ENCODE measurements at places on chromosomes 6 and 20.

DNA sequence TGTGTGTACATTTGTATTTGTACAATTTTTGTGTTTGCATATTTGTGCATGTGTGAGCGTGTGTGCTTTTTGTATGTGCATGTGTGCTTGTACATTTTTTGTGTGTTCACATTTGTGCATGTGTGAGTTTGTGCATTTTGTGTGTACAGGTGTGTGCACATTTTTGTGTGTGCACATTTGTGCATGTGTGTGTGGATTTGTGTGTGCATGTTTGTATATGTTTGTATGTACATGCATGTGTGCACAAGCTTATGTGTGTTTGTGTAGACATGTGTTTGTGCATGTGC is 28.9 kb downstream of the PRR18 start:
- no peak for DNase-seq

- DNase-seq = peak; percentile 38
Observed at GRCh38 chr6:137415127-137415833, 78.9 kb downstream of the OLIG3 start.

- no peak for DNase-seq
Observed at GRCh38 chr6:73903155-73903554, 207.2 kb downstream of the CD109 start.

GRCh38 chr6:35808688-35809087 is 3.5 kb downstream of the LHFPL5 start:
- peak; percentile 12 for DNase-seq

- DNase-seq = no peak
Observed at GRCh38 chr6:14254505-14254904, 136.9 kb downstream of the CD83 start.

DNA sequence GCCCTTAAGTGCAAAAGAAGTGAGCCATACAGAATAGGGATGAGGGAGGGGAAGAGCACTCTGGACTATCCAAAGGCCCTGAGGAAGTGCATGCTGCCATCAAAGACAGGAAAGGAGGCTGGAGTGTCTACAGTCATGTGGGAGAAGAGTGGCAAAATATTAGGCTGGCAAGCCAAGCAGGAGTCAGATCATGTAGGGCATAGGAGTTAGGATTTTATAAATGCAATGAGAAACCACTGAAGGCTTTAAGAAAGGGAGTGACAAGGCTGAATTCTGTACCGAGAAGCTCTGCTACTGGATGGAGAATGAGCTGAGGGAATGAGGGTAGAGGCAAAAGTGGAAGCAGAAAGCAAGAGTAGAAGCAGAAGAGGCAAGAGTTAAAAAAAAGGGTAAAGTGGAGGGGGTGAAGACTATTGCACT is 2.3 kb downstream of the ZSCAN31 start:
- no peak for DNase-seq

GRCh38 chr6:158625881-158626305 is 18.6 kb downstream of the DYNLT1 start:
- no peak for DNase-seq

DNA sequence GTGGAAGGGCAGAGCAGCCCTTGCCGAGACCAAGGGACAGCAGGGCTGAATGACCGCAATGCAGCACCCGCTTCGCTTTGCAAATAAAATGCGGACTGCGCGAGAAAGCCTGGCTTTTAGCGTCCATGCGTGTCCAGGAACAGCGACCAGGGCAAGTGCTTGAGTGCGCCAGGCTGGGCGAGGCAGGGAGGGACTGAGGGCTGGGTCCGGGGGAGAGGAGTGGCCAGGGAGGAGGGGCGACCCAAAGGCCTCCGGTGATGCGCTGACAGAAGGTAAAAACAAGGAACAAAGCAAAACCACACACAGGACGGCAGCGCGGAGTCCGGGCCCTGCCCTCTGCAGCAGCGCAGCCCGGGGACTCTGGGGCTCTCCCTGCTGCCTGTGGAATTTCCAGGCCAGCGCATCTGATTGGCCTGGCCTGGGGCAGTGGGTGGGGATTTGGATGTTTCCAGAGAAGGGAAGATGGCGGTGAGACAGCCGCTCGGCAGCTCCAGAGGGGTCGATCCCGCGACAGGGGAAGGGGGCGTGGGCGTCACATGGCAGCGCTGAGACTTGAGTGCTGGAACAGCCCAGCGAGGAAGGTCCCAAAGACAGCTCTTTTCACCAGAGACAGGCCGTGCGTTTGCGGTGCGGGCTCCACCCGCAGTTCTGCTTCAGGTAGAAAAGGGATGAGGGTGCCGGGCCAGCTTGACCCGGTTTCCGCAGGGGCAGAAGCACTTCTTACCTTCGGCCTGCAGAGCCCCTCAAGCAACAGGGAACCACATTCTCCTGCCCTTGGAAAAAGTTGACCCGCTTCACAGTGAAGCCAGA is 51.8 kb downstream of the SSR1 start:
- peak; percentile 96 for DNase-seq

GRCh38 chr20:47551841-47552240 is 50.2 kb downstream of the NCOA3 start:
- DNase-seq = no peak

DNA sequence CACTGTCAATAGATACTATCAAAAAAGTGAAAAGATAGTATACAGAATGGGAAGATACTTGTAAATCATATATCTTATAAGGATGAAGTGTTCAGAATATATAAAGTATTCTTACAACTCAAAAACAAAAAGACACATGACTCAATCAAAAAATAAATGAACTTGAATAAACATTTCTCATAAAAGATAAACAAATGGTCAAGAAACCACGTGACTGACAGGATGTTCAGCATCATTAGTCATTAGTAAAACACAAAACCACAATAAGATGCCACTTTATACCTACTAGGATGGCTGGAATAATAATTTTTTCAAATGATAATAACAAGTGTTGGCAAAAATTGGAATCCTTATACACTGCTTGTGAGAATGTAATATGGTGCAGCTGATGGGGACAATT is 729.1 kb upstream of the HS3ST5 start:
- DNase-seq = no peak

- no peak for DNase-seq
Observed at GRCh38 chr6:30615219-30615957, 1.7 kb downstream of the PPP1R10 start.

DNA sequence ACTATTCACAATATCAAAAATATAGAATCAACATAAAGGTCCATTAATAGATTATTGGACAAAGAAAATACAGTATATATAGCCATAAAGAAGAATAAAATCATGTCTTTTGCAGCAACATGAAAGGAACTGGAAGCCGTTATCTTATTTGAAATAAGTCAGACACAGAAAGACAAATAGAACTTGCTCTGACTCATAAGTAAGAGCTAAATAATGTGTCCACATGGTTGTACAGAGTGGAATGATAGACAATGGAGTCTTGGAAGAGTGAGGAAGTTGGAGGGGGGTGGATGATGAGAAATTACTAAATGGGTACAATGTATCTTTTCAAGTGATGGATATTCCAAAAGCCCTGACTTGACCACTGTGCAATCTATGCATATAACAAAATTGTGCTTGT is 613.5 kb downstream of the PHF3 start:
- no peak for DNase-seq

GRCh38 chr20:58536289-58536688 is 21.1 kb upstream of the APCDD1L start:
- DNase-seq = no peak

DNA sequence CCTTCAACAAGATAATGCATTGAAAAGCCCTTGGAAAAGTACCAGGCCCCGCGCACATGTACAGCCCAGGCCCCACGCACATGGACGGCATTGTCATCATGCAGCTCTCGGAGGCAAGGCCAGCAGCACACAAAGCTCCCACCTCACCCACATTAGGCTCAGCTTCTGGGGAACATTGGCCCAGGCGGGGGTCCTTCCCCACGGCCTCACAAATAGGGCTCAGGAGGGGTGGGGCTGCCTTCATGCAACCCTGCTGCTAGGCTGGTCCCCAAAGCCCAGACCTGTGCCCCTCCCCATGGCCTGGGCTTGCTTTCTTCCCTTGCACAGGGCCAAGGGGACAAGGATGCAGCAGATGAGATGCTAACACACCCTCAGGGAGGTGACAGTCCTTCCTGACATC is 26.7 kb downstream of the NPEPL1 start:
- DNase-seq = no peak

DNA sequence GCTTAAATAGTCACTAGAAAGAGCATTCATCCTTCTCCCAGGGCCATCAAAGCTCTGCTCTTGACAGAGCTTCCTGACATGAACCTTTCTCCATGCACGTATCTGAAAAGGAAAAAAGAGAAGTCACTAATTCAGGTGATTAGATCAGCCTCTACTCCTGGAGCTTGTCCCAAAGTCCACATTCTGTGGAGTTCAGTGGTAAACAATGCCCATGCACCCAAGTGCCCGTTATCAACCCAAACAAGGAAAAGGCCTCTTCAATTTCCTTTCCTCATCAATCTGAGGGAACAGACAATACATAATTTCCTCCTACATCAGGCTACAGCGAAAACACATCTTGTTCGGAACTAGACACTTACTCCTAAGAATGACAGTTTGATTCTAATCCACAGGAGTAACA is 129.2 kb upstream of the PCSK2 start:
- no peak for DNase-seq

DNA sequence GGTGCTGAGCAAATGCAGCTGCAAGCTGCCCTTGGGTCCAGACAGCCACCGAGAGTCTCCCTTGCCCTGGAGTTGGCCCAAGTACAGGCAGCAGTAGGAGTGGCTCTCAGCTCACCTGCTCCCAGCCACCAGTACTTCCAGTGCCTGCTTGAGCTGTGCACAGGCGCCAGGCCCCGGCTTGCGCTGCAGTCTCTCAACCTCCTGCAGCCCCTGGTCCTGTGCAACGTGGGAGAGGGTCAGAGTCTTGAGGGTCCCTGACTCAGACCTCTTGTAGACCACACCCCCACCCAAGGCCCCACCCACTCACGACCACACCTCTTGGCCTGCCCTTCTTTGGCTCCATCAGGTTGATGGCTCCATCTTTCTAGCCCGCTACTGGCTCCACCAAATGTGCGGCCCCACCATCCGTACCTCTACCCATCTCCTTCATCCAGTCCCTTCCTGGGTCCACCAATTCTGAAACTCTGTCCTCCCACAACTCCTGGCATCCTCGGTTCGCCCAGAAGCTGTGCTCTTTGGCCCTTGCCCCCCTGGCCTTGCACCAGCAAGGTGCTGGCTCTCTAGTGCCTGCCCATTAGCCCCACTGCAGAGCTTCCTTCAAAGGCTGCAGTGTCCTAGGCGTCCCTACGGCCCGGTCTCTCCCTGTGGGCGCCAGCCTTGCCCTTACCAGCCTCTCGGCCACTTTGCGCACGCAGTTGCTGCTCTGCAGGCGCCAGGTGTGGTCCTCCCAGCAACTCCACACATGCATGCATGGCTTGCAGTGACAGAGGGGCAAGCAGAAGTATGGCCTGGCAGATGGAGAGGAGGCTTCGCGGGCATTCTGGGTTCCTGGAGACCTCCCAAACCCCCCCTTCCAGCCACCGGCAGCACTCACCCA is 16.5 kb upstream of the SPAG4 start:
- DNase-seq = no peak

DNA sequence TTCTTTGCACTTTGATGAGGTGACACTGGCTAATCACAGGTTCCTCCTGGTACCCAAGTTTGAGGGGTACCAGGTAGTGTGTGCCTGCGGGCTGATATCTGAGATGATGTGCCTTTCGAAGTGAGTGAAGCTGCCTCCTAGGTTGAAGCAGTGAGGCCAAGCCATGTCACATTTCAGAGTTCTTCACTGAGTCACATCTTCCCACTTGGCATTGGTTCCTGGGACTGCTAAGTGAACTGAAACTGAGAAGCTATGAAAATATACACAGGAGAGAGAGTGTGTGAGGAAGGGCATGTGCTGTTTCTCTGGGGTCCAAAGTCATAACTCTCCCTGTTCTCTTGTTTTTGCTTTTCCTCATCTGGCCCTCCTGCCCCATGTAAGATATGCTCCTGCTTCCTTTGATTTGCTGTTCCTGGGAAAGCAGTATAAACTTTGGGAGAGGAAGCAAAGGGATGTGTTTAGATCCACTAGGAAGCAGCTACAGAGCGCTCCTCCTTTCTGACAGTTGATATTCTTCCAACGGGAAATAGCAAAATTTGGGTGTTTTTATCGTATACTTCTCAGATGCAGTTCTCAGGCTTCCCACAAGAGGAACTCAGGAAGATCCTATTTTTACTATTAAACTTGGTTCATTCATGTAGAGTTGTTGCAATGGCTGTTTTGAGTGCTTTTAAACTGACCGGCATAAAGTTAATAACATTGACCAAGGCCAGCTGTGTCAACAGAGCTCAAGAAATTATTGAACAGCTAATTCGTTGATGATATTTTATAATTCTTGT is 153.7 kb downstream of the MOXD1 start:
- no peak for DNase-seq

DNA sequence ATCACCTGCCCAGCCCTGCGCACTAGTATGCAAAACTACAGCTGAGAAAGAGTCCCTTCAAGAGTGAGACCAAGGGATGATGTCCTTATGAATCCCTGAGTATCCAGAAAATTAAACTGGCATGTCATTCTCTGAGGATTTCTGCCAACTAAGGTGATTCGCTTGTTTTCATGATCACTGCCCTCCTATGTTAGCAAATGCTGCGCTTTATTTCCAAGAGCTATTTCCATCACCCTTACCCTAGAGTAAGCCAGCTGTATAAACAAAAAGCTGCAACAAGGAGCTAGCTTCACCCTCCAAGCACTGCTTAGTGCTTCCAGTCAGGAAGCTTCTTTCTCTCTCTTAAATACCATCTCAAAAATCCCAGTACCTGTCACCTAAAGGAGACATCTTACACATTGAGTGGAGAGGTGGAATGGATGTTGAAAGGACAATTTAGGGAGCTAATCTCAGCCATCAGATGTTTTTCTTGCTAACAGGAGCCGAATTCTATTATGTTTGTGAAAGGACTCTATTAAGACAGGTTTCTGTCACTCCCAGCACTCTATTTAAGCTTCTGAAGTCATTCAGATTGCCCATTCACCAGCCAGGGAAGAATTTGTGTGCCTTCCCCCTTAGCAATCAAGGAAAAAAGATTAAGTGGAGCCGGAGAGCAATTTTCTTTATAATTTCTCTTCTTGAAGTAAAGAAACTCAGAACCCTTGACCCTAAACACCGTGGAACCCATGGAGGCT is 322.2 kb downstream of the NRN1 start:
- DNase-seq = no peak

GRCh38 chr6:16181439-16182297 is 52.8 kb downstream of the MYLIP start:
- DNase-seq = no peak

DNA sequence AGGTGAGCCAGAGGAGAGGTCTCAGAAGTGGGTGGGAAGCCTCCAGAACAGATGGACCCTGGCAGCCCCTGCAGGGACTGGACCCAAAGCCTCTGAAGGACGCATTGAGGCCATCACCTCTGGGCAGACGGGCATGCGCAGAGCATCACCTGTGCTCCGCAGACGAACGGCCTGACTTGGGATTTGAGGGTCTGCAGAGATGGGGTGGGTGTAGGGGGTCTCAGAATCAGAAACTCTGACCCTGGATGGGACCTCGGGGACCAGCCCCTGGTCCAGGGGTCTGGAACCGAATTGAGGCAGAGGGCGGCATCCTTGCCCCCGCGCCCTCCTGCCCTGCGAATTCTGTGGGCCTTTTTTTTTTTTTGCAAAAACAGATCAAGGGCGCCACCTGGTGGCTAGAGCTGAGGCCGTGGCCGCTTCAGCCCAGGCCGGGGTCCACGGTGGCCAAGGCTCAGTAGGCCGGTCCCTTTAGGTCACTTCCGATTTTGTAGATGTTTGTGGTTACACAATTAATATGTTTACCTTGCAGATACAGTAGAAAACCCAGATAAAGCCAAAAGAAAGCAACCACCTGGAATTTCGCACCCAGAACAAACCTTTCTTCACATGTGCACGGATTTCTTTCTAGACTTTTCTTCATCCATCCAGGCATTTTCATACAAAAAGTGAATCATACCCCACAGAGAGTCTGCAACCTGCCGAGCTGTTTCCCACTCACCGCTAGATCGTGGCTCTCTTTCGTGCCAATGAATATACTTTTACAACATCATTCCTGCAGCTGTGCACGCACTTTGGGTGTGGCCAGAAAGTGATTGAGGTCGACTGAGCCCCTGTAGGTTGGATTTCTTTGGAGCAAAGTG is 25.9 kb downstream of the ZBP1 start:
- DNase-seq = peak; percentile 77
